ACHN (cell line): ENCODE measurements at places on chromosomes 13 and 19.
A peak's percentile ranks its signal among the peaks of the same experiment; 100 is the strongest.

- no peak for DNase-seq
These were observed 2275.0 kb upstream of the PCDH20 start for GRCh38 chr13:63690672-63691071.

GRCh38 chr19:57907394-57907793 is 9.0 kb downstream of the ZNF417 start:
- no peak for DNase-seq

DNA sequence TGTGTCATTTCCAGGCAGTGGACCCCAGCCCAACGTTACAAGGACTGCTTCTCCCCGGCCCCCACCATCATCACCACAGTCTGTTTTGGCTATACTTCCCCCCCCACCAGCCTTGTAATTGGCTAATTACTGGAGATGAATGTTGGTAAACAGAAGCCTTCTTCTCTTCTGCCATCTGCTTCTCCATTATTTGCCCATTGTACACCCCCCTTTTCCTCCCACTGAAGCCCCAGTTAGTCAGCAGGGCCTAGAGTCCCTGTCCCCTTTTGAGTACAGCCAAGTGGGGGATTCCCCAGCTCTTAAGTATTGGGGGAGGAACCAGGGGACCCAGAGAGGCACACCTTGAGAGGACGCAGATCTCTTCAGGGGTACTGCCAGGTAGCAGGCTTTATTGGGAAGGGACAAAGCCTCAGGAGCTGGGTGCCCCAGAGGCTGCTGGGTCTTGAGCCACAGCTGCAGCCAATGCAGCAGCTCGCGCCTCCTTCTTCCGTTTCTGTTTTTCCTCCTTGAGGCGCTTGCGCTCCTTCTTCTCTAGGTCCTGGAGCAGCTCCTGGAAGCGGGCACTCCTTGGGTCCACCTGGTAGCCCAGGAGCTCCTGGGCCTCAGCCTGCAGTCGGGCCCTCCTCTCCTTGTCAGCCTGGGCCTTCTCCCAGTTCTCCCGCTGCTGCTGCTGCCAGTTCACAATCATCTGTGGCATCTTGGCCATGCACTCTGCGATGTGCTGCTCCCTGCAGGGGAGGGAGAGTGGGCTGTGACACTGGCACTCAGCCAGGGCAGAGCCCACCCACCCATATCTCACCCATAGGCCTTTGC is 3.0 kb downstream of the GADD45GIP1 start:
- DNase-seq, result no peak

DNA sequence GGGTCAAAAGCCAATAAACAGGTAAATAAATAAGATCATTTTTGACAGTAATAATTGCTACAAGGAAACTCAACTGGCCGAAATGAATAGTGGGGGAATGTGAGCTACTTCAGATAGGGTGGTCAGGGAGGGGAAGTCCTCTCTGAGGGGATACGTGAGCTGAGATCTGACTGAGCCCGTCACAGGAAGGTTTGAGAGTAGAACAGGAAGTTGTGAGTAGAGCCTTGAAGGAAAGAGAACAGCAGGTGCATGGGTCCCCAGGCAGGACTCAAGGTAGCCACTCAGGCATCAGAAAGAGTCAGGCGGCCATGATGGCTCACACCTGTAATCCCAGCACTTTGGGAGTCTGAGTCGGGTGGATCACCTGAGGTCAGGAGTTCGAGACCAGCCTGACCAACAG is 6.3 kb downstream of the IRGQ start:
- DNase-seq, result no peak

DNA sequence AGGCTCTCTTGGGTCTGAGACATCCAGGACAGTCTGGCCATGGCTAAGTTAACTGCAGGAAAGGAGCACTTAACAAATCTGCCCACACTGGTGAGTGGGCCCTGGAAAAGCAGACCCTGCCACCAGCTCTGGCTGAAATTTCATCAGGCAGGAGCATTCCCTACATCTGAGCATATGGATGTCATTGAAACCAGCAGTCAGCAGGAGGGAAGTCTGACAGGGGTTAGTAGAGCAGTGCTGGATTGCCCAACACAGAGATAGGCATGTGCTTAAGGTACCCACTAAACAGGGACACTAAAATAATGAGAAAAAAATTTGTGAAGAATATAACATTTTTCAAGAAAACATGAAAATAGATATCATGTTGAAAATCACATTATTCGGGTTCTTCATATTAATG is 13.6 kb upstream of the ACOD1 start:
- no peak for DNase-seq

DNA sequence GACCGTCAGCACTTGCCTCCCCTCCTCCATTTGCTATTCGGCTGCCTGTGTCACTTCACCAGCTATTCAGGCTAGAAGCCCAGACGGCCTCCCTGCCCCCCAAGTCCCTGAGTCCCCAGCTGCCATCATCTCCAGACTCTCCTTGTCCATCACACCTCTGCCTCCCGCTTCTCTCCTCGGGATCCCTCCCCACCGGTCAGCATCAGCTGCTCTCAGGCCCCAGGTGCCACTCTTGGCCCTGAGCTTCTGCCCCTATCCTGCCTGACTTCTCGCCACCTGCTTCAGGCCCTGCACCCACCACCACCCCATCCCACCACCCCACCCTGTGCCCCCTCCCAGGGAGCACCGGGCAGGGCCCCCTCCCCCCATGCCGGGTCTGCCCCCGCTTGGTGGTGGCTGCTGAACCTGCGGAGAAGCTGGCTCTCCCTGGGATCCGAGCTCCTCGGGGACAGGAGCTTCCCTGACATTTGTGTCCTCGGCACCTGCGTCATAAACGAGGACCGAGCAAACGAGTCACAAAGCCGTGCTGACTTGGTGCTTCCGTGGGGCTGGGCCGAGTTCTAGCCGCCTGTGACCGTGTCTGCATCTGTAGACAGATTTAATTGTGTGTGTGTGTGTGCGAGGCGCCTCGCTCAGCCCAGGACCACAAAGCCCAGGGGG is 70.3 kb upstream of the MCF2L start:
- no peak for DNase-seq

DNA sequence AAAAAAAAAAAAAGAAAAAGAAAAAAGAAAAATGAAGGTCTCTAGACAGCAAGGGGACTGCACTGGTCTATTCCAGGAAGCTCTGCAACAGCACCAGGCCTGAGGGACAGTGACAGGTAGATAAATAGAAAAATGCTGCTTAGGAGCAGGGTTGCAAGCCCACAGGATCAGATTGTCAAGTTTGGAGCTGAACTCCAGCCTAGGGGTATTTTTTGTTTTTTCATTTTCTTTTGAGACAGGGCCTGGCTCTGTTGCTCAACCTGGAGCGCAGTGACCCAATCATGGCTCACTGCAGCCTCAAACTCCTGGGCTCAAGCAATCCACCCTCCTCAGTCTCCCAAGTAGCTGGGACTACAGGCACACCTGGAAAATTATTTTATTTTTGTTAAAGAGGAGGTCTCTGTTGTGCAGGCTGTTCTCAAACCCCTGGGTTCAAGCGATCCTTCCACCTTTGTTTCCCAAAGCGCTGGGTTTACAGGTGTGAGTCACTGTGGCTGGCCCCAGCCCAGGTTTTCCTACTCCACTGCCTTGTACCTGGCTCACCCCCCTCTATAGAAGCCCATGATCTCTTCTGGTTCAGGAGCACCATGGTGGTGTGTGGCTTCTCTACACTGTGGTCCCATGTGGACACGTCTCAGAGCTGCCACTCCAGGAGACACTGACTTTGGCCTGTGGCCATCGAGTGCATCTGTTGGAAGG is 23.9 kb downstream of the POP4 start:
- no peak for DNase-seq

DNA sequence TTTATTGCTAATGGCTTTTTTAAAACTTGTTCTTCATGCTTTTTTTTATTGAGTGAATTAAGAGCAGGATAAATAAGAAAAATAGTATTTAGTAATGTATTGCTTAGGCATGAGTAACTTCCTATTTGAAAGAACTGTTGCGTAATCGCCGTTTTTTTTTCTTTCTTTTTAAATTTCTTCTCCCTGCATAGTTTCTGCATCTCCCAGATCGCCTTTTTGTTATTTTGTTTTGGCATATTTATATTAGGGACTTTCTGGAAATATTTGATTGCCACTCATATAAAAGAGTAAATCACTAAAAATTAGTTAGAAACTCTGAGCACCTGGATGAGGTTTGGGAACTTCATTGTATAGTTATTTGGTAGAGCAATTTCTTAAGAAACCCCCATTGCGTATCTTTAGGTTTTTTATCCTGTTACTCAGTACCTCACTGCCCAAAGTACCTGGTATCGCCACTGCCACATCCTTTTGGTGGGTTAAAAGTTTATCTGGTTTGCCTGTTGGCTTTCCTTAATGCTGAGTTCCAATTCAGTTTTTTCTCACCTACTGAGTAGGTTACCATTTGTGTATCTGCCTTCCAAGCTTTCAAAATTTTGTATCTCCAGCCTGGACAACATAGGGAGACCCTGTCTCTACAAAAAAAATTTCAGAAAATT is 36.2 kb upstream of the LPAR6 start:
- peak; percentile 17 for DNase-seq

DNA sequence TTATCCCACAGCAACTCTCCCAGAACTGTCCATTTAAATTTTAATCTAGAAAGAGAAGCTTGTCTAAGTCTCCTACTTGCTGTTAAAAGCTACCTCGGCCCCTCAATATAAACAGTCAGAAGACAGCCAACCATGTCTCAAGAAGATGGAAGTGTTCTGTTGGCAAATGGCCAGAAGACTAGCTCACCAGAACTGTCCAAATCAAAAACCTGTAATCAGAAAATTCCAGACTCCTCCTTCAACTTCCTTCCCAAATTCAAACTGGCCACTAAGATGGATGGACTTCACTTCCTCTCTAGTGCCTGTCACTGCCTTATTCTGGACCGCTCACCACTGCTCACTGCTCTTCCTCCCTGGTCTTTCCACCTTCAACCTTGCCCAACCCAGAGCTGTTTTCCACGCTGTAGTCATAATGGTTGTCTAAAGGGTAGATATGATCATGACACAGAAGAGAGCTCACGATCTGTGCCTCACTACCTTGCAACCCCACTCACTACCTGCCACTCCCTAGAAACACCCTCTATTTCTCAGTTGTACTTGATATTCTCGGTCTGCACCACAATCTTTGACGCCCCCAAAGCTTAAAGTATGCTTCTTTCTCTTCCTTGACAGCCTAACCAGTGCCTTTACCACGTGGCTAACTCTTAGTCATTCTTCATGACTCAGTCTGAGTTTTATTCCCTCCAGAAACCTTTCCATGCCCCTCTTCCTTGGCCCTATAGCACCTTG is 9.2 kb downstream of the FGF14 start:
- DNase-seq, result no peak

DNA sequence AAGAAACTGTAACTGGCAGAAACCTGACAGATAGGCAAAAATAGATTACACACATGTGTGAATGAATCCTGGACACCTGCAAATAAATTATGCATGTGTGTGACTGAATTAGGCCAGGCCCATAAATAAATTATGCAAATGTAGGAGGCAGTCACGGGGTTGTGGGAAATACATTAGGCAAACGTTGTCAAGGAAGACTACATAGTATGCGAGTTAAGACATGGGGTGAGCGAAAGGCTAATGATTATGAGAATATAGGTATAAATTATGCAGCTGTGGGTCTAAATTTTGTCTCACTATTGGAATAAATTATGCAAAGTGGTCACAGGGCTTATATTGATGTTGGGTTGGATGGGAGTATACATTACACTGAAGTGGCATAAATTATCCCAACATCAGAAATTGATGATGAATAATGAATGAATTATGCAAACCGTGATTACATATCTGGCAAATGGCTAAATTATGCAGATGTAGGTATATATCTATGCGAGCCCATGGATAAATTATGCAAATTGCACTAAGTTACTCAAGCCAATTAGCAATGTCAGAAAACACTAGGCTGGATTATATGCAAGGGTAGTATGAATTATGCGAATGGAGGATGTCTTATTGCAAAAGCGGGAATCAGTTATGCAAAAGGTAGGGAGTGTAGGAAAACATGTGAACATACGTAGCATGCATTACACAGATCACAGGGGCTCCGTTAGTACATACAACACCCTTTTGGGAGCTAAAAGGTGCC is 6.8 kb downstream of the SLC8A2 start:
- DNase-seq, result no peak

GRCh38 chr13:111577956-111578605 is 257.6 kb downstream of the TEX29 start:
- no peak for DNase-seq

GRCh38 chr13:104996022-104996421 is 1539.4 kb downstream of the EFNB2 start:
- DNase-seq, result no peak

GRCh38 chr13:91311491-91311890 is 36.0 kb upstream of the MIR17HG start:
- no peak for DNase-seq

DNA sequence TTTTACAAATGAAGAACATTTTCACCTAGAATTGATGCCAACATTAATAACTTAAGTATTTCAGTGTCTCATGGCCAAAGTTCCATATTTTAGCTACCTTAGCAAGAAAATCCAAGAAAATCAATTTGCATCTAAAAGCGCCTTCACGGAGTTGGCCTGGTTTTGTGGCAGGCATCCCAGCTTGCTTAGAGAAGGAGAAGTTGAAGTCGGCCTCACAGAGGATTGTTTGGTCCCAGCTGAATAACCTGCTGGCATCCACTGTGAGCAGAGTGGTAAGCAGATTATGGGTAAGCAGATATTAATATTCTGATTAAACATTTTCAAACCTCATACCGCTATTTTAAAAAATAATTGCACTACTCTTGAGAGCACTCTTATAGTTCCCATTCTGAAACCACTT is 62.3 kb upstream of the STARD13 start:
- no peak for DNase-seq

GRCh38 chr19:10142701-10143375 is 23.1 kb upstream of the EIF3G start:
- DNase-seq, result no peak

- no peak for DNase-seq
These were observed 499.5 kb upstream of the GPC6 start for GRCh38 chr13:92727118-92727517.

DNA sequence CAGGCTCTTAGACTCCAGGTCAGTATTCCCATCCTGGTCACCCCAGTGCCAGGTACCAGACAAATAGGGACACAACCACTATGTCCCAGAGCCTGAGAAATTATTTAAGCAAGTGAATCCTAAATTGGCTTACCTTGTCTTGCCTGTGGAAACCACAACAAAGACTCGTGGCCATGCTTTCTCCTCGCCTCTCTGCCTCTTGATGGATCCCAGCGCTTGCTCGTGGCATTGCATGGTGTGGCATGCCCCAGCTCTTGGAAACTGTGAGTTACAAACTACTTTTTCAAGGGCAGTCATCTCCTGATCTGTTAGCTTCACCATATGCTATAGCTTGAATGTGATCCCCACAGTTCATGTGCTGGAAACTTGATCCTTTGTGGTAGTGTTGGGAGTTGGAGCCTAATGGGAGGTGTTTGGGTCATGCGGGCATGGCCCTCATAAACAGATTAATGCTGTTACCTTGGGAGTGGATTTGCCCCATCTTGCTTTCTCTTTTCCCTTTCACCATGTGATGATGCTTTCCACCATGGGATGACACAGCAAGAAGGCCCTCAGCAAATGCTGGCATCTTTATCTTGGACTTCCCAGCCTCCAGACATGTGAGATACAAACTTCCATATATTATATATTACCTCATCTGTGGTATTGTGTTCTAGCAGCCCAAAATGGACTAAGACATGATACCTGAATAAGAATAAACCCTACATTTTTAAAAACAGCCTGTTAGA is 31.2 kb downstream of the SPRYD7 start:
- DNase-seq, result no peak

- no peak for DNase-seq
These were observed 4.6 kb downstream of the MRPL54 start for GRCh38 chr19:3767050-3767449.

- no peak for DNase-seq
These were observed 348.0 kb downstream of the TEX29 start for GRCh38 chr13:111668451-111668850.
